ENCODE measurements at places on chromosomes 1 and 21.

GRCh38 chr1:207069858-207070506 lies 16.9 kb downstream of the PFKFB2 start:
- no peak overlapping the region for H3K27ac ChIP-seq
- no peaks in the 10 kb centered on the region for H3K27me3 ChIP-seq
- peaks cover 2% of the 10 kb centered on the region for H3K36me3 ChIP-seq
- no peak overlapping the region for H3K4me3 ChIP-seq
- DNase-seq: no peak

DNA sequence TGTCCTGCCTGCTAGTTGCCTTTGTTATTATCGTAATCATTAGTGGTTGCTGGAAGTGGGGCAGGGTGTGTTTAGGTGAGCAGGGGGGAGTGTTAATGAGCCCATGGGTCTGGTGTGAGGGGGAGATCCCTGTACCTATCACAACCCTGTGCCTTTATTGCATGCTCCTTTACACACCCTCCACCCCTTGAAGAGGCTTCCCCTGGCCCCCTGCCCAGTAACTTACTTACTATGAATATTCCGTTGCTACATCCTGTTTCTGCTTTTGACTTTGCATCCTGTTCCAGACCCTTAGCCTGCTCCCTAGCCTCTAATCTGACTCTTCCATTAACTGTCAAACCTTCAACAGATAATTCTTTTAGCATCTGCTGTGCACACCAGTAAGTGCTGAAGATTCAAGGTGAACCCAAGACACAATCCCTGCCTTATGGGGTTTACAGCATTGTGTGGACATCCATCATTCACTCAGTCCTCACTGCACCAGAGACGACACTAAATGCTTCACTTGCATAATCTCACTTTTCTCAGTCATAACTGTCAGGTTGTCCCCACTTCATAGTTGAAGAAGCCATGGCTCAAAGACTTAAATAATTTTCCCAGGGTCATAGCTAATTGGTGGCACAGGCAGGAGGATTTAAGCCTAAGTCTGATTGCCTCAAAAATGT lies 47.9 kb downstream of the CDC7 start:
- peak; percentile 53 for DNase-seq
- H3K4me3 ChIP-seq: peak overlapping the region; percentile 3
- no peaks in the 10 kb centered on the region for H3K27me3 ChIP-seq
- peaks cover 71% of the 10 kb centered on the region for H3K4me1 ChIP-seq

GRCh38 chr1:64187646-64188045 lies 15.8 kb upstream of the UBE2U start:
- H3K4me3 ChIP-seq: no peak overlapping the region
- no peaks in the 10 kb centered on the region for H3K27me3 ChIP-seq
- H3K27ac ChIP-seq: no peak overlapping the region
- H3K36me3 ChIP-seq: no peaks in the 10 kb centered on the region
- H3K4me1 ChIP-seq: no peaks in the 10 kb centered on the region
- DNase-seq: no peak

GRCh38 chr1:210260096-210260495 lies 27.5 kb downstream of the SERTAD4 start:
- peaks cover 4% of the 10 kb centered on the region for H3K27me3 ChIP-seq
- DNase-seq: no peak
- H3K36me3 ChIP-seq: no peaks in the 10 kb centered on the region
- no peak overlapping the region for H3K4me3 ChIP-seq

DNA sequence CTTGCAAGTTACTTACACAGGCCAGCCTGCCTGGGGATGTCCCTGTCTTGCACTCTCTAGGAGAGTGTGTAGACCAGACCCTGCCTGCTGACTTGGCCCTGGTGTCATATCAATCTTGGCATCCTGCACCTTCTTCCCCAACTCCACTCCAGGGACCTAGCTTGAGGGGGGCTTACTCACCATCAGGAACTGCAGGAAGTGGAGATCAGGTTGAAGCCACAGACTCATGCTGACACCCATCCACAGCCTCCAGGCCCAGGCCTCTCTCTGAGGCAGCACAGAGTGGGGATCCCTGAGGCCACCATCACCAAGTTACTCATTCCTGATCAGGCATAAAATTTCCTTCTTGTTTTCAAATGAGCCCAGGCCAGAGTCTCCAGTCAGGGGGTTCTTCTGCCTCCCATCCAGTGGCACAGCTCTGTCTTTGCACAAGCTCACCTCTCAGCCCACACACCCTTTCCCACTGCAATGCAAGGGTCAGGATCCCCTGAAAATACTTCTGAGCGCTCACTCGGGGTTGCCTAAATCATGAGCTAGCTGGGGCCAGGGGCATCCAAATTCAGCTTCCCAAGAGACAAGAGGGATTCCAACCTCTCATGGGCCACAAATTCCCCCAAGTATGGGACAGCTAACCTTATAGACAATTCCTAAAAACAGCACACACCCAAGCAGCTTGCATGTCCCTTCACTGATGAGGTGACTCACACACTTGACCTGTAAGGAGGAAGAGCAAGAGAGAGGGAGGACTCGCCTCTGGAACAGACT lies 33.5 kb downstream of the CSMD2 start:
- no peak overlapping the region for H3K27ac ChIP-seq
- no peak for DNase-seq
- H3K4me1 ChIP-seq: no peaks in the 10 kb centered on the region
- no peaks in the 10 kb centered on the region for H3K36me3 ChIP-seq
- no peaks in the 10 kb centered on the region for H3K27me3 ChIP-seq

GRCh38 chr1:15153842-15154479 lies 414 bp downstream of the TMEM51 start:
- H3K4me1 ChIP-seq: peaks cover 40% of the 10 kb centered on the region
- H3K4me3 ChIP-seq: no peak overlapping the region

DNA sequence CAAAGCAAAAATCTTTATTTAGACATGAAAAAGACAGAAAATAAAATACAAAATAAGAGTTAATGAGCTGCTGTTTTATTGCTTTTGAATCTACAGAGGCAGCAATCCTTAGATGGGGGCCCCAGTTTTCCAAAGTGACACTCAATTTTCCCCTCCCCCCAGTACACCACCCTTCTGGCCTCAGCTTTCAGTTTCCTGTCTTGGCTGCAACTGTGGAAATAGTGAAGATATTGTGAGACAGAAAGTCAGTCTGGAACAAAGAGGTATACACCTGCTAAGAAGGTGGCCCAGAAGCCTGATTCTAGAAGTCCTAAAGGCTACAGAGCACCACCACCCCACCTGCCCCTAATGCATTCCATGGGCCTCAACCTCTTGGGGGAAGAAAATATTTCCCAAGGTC lies 1.1 kb upstream of the MTMR11 start:
- H3K36me3 ChIP-seq: no peaks in the 10 kb centered on the region
- H3K27ac ChIP-seq: no peak overlapping the region
- H3K27me3 ChIP-seq: no peaks in the 10 kb centered on the region

- H3K36me3 ChIP-seq: peaks cover 55% of the 10 kb centered on the region
- DNase-seq: no peak
- no peak overlapping the region for H3K27ac ChIP-seq
- no peak overlapping the region for H3K4me3 ChIP-seq
- no peaks in the 10 kb centered on the region for H3K4me1 ChIP-seq
These were observed 61.4 kb downstream of the TMEM200B start for GRCh38 chr1:29062157-29062942.

- DNase-seq: no peak
- H3K27me3 ChIP-seq: no peaks in the 10 kb centered on the region
- no peaks in the 10 kb centered on the region for H3K4me1 ChIP-seq
- no peak overlapping the region for H3K27ac ChIP-seq
These were observed 57.2 kb upstream of the APOBEC4 start for GRCh38 chr1:183710333-183710732.

DNA sequence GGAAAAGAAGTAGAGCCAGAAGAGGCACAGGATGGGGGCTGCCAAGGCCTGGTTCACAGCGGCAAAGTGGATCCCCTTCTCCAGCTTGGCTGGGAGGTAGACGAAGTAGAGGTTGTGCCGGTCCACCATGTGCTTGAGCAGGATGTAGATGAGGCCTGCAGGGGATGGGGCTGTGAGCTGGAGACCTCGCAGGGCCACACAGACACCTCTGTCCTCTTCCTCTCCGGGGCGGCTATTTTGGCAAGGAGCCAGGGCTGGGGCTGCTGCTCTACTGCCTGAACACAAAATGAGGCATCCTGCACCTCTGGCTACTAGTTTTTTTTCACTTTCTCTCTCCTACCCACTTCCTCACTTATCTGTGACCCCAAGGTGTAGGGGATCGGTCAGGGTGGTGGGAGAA lies 32.3 kb downstream of the TMEM63A start:
- peaks cover 47% of the 10 kb centered on the region for H3K36me3 ChIP-seq
- no peak overlapping the region for H3K4me3 ChIP-seq
- no peaks in the 10 kb centered on the region for H3K27me3 ChIP-seq
- H3K4me1 ChIP-seq: peaks cover 63% of the 10 kb centered on the region

GRCh38 chr1:43878440-43878839 lies 55.2 kb upstream of the ARTN start:
- H3K27ac ChIP-seq: no peak overlapping the region
- H3K4me3 ChIP-seq: no peak overlapping the region
- H3K4me1 ChIP-seq: no peaks in the 10 kb centered on the region
- no peaks in the 10 kb centered on the region for H3K27me3 ChIP-seq

- no peak overlapping the region for H3K4me3 ChIP-seq
- H3K27me3 ChIP-seq: no peaks in the 10 kb centered on the region
- no peak for DNase-seq
- H3K27ac ChIP-seq: no peak overlapping the region
- H3K36me3 ChIP-seq: no peaks in the 10 kb centered on the region
- H3K4me1 ChIP-seq: no peaks in the 10 kb centered on the region
These were observed 45.5 kb upstream of the SPOCD1 start for GRCh38 chr1:31861346-31861745.

GRCh38 chr1:182051938-182052337 lies 9.6 kb downstream of the ZNF648 start:
- no peaks in the 10 kb centered on the region for H3K27me3 ChIP-seq
- H3K27ac ChIP-seq: no peak overlapping the region
- H3K36me3 ChIP-seq: no peaks in the 10 kb centered on the region
- no peak overlapping the region for H3K4me3 ChIP-seq
- no peaks in the 10 kb centered on the region for H3K4me1 ChIP-seq
- DNase-seq: no peak

GRCh38 chr21:17929510-17929909 lies 110.4 kb upstream of the C21orf91 start:
- H3K4me3 ChIP-seq: no peak overlapping the region
- H3K27me3 ChIP-seq: no peaks in the 10 kb centered on the region
- H3K4me1 ChIP-seq: no peaks in the 10 kb centered on the region
- H3K27ac ChIP-seq: no peak overlapping the region
- no peak for DNase-seq
- H3K36me3 ChIP-seq: no peaks in the 10 kb centered on the region

GRCh38 chr1:87329051-87329525 lies 408 bp downstream of the LMO4 start:
- DNase-seq: peak; percentile 59
- H3K27me3 ChIP-seq: no peaks in the 10 kb centered on the region
- peak overlapping the region; percentile 91 for H3K4me3 ChIP-seq
- peaks cover 20% of the 10 kb centered on the region for H3K4me1 ChIP-seq
- peak overlapping the region; percentile 84 for H3K27ac ChIP-seq

- H3K36me3 ChIP-seq: no peaks in the 10 kb centered on the region
- no peak overlapping the region for H3K4me3 ChIP-seq
- DNase-seq: no peak
- no peak overlapping the region for H3K27ac ChIP-seq
These were observed 19.4 kb downstream of the SLC26A9 start for GRCh38 chr1:205923651-205924459.

DNA sequence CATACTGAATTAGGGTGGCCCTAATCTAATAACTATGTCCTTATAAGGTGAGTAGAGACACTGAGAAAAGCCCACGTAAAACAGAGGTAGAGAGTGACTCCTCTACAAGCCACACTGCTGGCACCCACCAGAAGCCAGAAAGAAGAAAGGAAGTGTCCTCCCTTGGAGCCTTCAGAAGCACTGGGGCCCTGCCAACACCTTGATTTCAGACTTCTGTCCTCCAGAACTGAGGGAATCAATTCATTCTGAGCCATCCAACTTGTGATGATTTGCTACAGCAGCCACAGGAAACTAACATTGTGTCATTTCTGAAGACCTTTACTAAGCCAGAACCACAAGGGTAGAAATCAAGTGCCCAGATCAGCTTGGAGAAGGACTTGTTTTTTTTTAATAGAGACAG lies 15.0 kb downstream of the GNB1 start:
- no peak overlapping the region for H3K27ac ChIP-seq
- no peaks in the 10 kb centered on the region for H3K27me3 ChIP-seq
- no peak for DNase-seq
- no peak overlapping the region for H3K4me3 ChIP-seq
- H3K36me3 ChIP-seq: peaks cover 18% of the 10 kb centered on the region

GRCh38 chr1:197671140-197671539 lies 104.1 kb downstream of the DENND1B start:
- no peaks in the 10 kb centered on the region for H3K4me1 ChIP-seq
- H3K27me3 ChIP-seq: no peaks in the 10 kb centered on the region
- no peaks in the 10 kb centered on the region for H3K36me3 ChIP-seq
- H3K4me3 ChIP-seq: no peak overlapping the region
- no peak for DNase-seq

GRCh38 chr1:42259059-42259738 lies 75.8 kb downstream of the FOXJ3 start:
- no peaks in the 10 kb centered on the region for H3K27me3 ChIP-seq
- DNase-seq: no peak
- H3K4me3 ChIP-seq: no peak overlapping the region
- H3K27ac ChIP-seq: no peak overlapping the region

- peaks cover 34% of the 10 kb centered on the region for H3K4me1 ChIP-seq
- peak overlapping the region; percentile 80 for H3K4me3 ChIP-seq
- H3K27me3 ChIP-seq: no peaks in the 10 kb centered on the region
These were observed 800 bp downstream of the HIPK1 start for GRCh38 chr1:113929750-113930498.

DNA sequence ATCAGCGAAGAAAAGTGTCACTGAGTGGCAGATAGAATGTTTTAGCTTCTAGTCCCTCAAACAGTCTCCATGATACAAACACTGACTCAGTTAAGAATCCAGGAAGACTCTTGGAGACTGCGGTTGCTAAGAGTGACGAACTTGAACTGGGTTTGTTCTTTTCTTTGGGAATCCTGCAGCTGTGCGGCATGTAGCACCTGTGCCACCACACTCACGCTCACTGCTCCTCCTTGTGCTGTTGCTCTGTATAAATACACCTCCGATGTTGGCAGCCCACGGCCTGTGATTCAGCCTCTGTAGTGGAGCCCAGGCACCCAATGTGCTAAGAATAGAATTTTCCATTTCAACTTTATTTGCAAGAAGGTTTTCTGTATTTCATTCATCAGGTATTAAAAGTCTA lies 5.5 kb upstream of the PPIE start:
- H3K4me3 ChIP-seq: no peak overlapping the region
- no peak for DNase-seq
- H3K36me3 ChIP-seq: no peaks in the 10 kb centered on the region
- peaks cover 21% of the 10 kb centered on the region for H3K4me1 ChIP-seq
- no peak overlapping the region for H3K27ac ChIP-seq

Data from natural killer cell (primary cell).